ENCODE measurements at places on chromosomes 1 and 21.

DNA sequence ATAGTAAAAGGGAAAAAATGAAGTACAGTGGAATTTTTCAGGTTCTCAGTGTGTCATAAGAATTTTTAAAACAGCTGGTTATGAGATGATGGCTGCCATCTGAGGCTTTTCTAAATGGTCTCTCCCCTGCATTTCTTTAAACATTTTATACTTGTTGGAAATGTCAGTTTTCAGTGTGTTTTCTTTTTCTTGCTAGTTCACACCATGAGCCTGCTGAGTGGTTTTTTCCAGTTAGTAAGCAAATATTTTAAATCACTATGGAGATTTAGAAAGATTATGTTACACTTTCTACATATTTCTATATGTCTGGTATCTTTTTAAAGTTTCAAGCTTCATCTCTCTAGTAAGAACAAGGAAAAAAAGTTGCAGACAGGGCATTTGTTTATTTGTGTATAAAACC lies 9.6 kb downstream of the RBM15 start:
- DNase-seq, result no peak

- no peak for DNase-seq
Measured at GRCh38 chr1:177873238-177873637, 96.6 kb downstream of the SEC16B start.

DNA sequence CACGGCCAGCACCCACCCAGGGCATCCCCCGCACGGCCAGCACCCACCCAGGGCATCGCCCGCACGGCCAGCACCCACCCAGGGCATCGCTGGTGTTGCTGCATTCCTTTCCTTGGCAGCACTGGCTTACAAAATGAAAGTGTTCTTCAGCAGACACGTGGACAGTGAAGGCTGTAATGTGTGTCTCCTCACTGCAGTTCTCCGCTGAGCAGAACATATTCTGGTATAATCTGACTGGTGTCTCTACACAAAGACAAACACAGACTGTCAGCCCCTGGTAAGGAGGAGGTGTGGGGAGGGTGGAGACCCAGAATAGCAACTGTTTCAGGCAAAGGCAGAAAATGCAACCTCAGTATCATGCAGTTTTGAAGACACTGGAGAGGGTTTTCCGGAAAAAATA lies 7.3 kb downstream of the LYPD8 start:
- DNase-seq, result no peak

DNA sequence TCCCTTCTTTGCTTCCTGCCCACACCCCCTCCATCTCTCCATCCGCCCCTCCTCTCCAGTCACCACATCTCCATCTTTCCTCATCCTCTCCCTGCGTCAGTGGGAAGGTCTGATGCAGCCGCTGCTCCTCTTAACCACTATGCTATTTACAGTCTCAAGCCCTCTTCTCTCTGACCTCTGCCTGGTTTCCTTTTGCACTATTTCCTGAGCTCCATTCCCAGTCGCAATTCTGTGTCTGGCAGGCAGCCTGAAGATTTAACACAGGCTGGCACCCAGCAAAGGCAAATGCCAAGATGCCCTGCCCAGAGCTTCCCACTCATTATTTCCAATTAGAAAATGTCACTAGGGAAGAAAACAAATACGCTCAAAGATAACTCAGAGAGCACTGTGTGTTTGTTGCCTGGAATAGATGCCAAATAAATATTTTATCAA lies 89.6 kb upstream of the LPGAT1 start:
- DNase-seq, result no peak

DNA sequence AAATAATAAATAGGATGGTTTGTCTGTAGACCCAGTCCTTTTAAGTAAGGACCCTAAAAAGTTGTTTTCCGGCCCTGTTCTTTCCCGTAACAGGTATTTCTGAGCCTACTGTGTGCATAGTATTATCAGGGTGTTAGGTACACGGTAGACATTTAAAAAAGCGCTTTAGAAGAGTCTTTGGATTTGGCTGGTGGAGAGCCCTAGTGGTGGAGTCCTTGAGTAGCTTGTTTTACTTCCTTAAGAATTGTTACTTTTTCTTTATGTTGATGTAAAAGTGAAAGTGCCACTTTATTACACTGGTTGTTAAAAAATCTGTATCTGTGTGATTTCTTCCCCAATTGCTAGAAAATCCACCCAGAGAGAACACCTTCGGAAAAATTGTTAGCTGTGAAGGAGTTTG lies 36.8 kb downstream of the SMYD2 start:
- DNase-seq, result no peak

DNA sequence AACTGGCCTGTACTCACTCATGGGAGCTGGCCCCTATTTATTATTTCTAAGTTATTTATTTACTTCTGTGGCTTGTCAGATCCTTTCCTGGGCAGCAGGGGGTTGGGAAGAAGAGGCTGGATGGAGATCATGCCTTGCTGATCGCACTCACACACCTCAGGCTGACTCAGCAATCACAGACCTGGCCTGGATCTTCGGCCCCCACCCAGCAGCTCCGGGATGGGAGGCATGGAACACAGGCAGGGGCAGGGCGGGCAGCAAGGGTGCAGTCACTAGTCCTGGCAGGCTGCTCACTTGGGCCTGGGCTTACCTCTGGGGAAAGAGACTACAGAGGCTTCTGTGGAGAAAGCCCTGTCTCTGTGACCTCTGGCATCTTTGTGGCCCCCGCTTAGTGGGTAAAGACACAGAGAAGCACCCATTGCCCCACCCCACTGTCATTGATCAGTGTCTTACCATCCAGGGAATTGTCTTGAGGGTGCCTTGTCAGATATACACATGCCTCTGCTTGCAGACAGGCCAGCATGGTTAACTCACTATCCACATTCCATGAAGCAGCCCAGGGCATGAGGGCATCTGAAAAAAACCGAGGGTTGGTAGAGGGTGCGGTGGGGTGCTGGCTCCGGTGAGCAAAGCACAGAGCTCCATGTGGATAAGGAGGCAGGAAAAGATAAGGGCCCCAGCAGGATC lies 3.7 kb downstream of the ARTN start:
- no peak for DNase-seq

DNA sequence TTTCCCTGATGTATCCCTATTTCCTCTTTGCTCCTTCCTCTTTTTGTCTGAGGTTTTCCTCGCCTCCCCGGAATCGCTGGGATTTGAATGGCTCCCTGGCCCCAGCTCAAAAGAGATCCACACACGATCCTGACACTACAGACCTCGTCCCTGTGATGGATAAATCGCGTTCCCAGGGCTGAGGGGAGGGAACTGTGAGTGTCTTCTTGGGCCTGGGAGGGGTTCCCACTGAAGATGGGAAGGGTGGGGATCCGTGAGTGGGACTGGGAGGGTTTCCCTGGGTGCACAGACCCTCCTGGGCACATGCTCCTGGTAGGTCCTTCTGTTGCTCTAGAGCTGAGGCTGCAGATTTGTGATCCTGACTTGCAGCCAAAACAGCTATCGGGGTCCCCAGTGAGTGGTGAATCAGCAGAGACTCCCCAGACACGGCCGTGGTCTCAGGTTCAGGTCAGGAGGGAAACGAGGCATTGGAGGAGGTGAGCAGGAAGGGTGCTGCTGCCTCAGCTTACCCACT lies 591.0 kb downstream of the PTPRU start:
- no peak for DNase-seq

GRCh38 chr1:231847612-231848397 lies 221.2 kb downstream of the DISC1 start:
- no peak for DNase-seq

DNA sequence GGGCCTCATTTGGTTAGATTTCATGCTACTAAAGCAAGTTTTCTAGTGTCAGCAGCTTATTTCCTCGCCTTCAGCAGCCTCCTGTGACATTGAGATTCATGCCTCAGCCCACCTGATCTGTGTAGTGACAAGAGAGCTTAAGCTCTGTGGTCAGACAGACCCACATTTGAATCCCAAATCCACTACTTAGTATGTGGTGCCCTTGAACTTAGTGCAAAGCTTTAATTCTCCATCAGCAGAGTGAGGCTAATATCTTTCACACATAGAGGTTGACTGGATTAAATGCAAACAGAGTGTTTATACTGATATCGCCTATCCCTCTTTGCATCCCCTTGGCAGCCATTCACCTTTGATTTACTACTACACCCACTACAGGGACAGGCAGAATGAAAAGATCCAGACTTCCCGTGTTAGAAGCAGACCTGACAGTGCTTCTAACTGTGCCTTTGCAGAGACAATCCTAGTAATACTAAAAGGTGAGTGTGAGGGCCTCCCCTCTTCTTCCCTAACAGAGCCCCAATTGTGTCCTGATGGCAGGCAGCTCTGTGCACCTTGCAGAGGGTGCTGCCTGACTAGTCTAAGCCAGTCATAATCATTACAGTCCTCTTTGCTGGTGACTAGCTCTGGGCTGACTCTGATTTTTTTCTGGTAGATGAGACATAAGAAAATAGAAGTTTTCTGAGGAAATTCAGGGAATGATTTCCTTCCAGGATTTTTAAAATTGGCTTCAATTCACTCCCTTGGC lies 264.0 kb downstream of the CTH start:
- DNase-seq, result no peak

DNA sequence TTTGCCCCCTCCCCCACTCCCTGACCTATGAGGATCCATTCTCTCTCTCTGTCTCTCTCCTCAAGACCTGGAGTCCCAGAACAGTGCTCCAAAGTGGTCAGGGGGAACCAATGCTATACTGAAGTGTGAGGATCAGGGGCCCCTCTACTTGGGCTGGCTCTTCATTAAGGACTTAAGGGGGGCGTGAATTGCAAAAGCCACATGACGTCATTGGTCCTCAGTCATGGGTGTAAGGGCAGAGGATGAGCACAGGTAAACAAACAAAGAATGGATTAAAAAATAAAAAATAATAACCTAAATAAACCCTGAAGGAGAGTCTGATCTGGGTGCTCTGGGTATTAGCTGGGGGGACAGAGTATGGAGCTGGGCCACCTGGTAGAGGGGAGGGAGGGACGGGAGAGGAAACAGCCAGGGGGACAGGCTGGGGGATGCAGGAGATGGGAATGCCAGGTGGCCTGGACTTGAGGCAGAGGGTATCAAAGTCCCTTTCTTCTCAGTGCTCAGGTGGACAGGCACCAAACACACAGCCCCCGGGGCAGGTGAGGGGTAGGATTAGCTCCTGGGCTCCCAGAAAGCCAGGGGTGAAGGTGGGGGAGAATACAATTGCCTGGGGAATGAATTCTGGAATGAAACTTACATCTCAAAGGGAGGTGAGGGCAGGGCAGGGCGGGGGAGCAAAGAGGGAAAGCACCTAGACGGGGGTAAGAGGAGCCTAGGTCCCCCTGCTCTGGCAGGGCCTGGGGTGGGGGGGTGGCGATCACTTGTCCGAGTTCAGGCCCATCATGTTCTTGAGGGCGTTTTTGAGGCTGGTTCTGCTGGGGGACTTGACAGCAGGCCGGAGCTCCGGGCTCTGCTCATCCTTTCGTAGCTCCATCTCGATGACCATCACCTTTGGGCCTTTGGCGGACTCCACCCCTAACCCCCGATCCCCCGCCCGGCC lies 4.6 kb downstream of the MPZ start:
- DNase-seq, result no peak

DNA sequence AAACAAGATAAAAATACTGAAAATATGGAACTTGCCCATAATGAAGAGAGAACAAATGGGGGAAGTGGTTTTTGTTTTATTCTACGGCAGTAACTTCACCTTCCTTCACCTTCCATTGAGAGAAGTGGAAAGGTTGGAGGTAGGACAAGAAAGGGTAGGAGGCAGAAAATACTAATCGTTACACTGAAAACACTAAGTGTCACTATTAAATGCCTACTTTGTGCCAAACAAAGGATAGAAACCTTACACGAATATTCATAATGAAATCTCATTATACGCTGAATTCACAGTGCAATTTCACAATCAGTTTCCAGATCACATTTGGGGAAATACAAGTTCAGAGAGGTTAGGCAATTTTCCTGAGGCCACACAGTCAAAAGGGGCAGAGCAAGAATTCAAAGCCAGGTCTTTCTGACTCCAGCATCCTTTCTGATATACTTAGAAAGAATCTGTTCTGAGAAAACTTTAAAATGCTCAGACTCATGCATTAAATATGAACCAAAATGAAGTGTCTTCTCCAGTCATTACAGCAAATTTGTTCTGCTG lies 3.0 kb downstream of the TIAM1 start:
- DNase-seq, result no peak

DNA sequence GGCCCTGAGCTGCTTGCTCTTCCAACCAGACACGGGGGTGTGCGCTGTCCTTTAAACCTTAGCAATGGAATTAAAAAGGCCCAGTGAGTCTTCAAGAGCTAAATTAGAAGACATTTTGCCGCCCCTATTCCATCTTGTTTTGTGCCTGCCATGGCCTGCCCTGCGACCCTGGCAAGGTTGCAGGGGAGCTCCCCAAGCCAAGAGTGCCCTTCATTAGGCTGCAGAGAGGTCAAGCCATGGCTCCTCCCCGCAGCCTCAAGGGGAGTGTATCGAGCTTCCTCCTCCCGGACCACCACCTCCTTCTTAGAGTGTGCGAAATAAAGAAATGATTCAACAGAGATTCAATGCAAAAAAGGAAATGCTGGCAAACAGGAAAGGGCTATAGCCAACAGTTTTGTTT lies 256.2 kb downstream of the DYRK1A start:
- no peak for DNase-seq
